ENCODE measurements at places on chromosomes 2 and 18.

DNA sequence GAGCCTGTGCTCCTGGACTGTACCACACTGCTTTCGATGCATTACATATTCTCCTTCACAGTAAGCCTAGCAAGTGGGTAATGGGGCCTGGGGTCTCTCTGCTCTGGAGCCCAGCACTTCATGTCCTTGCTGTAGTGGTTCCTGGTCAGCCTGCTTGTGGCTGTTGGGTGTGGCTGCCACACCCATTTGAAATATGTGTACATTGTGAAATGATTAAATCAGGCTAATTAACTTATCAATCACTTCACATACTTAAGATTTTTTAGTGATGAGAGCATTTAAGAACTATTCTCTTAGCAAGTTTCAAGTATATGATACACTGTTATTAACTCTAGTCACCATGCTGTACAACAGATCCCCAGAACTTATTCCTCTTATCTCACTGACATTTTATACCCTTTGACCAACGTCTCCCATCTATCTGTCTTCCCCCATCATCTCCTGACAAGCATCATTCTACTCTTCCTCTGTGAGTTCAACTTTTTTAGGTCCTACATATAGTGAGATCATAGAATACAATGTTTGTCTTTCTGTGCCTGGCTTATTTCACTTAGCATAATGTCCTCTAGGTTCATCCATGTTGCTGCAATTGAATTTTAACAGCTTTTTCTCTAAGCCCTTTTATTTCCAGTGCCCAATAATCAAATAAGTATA lies 92.1 kb downstream of the LYPD6 start:
- DNase-seq = no peak

DNA sequence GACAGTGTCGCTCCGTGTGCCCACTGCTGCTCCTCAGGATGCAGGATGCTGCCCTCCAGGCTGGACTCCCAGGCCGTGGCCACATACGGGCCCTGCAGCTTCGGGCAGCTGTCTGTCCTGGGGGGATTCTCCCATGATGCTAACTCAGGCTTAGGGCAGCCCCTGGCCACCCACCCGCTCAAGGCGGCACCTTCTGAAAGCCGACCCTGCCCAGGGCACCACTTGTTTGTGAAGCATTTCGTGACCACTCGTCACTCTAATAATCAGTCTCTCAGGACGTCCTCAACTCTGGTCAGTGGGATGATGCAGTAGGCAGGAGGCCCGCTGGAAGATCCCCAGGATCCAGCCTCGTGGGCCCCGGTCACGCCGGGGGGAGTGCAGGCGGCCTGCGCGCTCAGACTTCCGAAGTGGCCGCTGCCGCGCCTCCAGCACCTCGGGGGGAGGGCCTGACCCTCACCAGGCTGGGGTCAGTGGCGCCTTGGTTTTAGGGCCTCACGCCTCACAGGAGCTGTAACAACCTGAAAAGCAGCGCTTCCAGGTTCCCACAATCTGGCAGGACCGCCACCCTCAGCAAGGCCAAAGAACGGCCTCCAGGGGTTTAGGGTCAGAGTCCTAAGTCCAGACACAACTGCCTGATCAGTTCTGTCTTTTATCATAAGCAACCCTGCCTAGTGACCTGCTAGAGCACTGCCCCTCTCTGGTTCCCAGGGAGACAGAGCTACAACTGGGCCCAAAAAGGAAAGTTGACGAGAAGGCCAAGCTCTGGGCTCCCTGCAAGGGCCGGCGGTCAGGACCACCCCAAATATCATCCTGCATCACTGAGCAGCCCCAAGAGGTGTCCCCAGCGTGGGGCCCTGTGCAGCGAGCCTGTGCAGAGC lies 53.0 kb downstream of the EIPR1 start:
- DNase-seq = no peak

- no peak for DNase-seq
Observed at GRCh38 chr2:200431996-200432705, 77.7 kb downstream of the KCTD18 start.

GRCh38 chr18:48597671-48598070 lies 58.8 kb downstream of the CTIF start:
- DNase-seq = no peak

- peak; percentile 14 for DNase-seq
Observed at GRCh38 chr2:135762022-135762421, 20.4 kb downstream of the UBXN4 start.

GRCh38 chr2:239603411-239604356 lies 202.9 kb upstream of the HDAC4 start:
- DNase-seq = no peak

- DNase-seq = no peak
Observed at GRCh38 chr2:193556766-193557470, 1362.2 kb upstream of the TMEFF2 start.

DNA sequence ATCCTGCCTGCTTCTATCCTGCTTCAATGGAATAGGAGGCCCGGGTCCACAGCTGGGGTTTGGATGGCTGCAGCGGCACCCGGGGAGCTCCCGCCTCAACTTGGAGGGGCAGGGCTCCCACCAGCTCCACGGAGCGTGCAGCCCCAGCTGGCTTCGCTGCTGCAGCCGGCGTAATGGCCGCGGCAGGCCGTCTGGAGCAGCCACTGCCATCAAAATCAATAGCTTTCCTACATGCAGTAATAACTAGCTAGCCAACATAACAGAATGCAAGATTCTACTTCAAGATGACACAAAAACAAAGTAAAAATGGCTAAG lies 154.2 kb upstream of the RMP24 start:
- DNase-seq = no peak

DNA sequence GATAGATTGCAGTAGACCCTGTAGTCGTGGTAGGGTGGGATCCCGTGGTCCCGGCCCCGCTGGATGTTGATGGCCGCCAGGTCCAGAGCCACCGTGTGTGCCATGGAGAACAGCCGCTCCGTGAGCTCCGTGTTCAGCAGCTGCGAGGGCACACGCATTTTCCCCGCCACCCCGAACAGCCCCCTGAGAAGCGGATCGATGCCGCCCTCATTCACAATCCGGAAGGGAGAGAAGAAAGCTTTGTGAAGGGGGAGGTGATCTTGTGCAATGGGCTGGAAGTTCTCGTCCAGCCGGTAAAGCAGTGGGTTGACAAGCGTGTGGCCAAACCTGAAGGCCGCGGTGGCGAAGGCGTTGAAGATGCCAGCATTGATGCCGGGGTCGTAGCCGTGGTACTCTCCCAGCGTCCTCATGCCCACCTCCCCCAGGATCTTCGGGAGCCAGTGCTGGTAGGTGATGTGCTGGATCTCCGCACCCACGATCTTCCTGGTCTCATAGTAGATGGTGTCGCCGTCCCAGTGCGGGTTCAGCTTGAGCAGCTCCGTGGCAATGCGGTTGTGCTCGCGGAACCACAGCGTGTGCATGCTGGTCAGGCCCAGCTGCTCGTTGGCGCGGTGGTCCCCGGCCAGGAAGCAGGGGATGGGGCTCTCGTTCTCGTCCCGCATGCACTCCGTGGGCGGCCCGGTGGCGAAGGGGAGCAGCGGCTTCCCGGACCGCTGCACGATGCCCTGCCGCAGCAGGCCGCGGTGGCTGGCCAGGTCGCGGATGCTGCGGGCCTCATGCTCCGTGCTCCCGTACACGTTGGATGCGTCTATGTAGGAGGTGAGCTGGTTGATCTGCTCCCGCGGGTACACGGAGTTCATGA lies 95.8 kb downstream of the PXDN start:
- no peak for DNase-seq

DNA sequence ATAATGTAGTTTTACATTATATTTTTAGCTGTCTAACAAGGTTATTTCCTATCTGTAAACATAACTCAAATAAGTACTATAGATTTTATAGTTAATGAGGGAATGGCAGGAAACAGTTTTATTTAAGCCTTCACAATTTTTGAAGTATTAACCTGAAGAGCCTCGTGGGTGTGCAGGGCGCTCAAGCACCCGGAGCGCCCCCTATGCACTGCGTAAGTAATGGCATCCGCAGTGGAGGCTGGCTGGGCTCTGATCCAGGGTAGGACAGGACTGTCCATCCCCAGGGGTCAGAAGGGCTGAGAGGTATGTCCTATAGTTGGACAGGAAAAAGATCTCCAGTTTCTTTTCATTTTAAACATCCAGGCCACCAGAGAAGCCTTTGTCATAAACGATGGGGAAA lies 8.2 kb upstream of the GBX2 start:
- DNase-seq = no peak

GRCh38 chr2:10947005-10947440 lies 35.3 kb downstream of the KCNF1 start:
- no peak for DNase-seq

Measured in MV-4-11 (cell line).